ENCODE measurements at places on chromosomes 1 and 21.

- DNase-seq = no peak
Measured at GRCh38 chr1:147585640-147586383, 44.5 kb downstream of the BCL9 start.

GRCh38 chr1:113156368-113156767 is 83.4 kb downstream of the LRIG2 start:
- no peak for DNase-seq

DNA sequence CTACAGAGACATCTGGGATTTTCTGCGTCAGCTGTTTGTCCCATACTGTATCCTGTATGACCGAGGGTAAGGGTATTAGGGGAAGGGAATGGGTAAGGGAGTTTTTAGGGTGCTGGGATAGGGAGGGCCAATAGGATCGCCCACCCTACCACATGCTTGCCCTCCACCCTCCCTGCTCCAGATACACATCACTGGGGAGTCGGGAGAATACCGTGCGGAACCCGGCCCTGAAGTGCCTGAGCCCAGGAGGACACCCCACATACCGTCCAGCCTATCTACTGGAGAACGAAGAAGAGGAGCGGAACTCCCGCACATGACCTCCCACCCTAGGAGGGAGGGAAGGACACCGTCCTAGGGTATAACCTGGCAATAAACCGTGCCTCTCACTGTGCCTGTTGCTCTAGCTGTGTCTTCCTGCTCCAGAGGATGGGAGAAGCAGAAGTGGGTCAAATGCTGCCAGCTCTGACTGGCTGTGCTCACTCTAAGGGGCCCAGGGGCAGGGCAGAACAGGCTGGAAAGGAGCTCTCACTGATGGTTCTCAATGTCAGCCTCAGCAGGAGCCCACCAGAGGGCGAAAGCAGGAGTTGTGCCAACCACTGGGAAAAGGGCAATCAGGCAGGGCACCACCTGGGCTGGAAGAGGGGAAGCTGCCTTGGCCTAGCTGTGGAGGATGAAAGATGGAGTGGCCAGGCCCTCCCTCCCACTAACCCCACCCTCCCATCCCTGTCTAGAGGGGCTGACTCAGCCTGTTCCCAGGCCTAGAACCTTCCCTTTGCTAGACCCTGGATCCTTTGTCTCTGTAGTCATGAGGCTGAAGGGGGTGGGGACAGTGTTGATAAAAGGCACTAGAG is 440 bp upstream of the LENEP start:
- DNase-seq = no peak

DNA sequence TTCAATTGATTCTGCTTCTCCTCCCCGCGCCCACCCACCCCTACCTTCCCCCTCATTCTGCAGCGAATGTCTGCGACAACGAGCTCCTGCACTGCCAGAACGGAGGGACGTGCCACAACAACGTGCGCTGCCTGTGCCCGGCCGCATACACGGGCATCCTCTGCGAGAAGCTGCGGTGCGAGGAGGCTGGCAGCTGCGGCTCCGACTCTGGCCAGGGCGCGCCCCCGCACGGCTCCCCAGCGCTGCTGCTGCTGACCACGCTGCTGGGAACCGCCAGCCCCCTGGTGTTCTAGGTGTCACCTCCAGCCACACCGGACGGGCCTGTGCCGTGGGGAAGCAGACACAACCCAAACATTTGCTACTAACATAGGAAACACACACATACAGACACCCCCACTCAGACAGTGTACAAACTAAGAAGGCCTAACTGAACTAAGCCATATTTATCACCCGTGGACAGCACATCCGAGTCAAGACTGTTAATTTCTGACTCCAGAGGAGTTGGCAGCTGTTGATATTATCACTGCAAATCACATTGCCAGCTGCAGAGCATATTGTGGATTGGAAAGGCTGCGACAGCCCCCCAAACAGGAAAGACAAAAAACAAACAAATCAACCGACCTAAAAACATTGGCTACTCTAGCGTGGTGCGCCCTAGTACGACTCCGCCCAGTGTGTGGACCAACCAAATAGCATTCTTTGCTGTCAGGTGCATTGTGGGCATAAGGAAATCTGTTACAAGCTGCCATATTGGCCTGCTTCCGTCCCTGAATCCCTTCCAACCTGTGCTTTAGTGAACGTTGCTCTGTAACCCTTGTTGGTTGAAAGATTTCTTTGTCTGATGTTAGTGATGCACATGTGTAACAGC is 339.9 kb downstream of the NTNG1 start:
- DNase-seq = no peak

GRCh38 chr1:37795340-37796125 is 1.9 kb downstream of the MANEAL start:
- DNase-seq = no peak

DNA sequence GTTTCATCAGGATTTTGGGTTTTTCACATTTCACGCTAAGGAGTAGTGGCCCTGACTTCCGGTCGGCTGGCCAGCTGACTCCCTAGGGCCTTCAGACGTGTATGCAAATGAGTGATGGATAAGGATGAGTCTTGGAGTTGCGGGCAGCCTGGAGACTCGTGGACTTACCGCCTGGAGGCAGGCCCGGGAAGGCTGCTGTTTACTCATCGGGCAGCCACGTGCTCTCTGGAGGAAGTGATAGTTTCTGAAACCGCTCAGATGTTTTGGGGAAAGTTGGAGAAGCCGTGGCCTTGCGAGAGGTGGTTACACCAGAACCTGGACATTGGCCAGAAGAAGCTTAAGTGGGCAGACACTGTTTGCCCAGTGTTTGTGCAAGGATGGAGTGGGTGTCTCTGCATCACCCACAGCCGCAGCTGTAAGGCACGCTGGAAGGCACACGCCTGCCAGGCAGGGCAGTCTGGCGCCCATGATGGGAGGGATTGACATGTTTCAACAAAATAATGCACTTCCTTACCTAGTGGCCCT is 23.1 kb upstream of the TNFRSF1B start:
- DNase-seq = no peak

GRCh38 chr1:17924578-17924977 is 169.4 kb downstream of the ACTL8 start:
- no peak for DNase-seq

- no peak for DNase-seq
Measured at GRCh38 chr1:247156787-247157232, 15.0 kb downstream of the ZNF124 start.

- peak; percentile 17 for DNase-seq
Measured at GRCh38 chr1:163315773-163316374, 5.9 kb upstream of the NUF2 start.

- no peak for DNase-seq
Measured at GRCh38 chr1:203295796-203296195, 9.5 kb upstream of the BTG2 start.

GRCh38 chr1:90273241-90273774 is 278.4 kb downstream of the ZNF326 start:
- DNase-seq = no peak

DNA sequence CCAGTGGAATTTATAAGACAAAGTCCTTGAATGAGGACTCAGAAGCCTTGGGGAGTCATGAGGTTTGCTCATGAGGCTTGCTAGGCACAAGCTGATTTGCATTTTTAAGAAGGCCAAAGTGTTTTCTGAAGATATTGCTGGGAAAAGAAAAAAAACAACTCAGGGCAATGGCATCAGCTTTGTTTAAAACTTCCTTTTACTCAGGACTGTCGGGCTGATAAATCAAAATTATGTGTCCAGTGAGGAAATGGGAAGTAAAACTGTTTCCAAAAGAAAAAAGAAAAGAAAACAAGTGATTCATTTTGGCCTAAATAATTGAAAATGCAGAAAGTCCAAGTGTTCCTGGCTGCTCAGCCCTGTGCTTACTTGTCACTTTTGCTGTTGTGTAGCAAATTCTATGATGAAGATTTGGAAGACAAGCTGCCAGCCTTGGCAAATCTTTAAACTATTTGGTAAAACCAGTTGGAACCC is 282.4 kb downstream of the HLX start:
- no peak for DNase-seq

- DNase-seq = no peak
Measured at GRCh38 chr1:152141971-152142584, 16.9 kb downstream of the RPTN start.

DNA sequence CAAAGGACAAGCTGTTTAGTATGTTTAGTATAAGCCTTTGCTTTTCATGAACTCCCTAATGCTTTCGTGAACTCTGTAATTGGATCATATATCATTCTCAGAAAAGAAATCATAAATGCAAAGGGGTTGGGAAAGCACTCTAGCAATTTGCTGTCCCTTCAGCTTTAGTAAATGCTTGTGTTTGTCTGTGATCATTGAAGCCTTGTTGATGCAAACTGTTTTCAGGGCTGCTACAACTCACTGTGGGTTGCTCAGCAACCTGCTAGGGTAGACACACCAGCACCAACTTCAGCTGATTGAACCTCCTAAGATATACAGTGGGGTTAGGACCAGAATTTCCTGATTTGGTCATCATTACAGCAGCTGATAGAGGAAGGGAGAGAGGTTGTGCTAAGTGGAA is 95.0 kb downstream of the SGIP1 start:
- DNase-seq = no peak

DNA sequence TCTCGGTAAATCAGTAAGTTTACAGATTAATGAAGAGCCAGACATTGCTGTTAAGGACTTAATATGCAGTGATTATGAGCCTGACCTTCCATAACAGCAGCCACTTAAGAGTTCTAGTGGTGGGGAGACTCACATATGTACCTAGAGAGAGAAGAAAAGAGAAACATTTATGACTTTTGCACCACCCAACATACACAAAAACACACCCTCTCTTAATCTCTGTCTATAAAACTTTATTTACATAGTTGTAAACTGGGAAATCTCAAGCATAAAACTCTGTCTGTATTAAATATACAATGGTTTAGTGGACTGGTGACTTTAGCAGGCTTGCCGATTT is 347.4 kb upstream of the ADGRL2 start:
- no peak for DNase-seq

DNA sequence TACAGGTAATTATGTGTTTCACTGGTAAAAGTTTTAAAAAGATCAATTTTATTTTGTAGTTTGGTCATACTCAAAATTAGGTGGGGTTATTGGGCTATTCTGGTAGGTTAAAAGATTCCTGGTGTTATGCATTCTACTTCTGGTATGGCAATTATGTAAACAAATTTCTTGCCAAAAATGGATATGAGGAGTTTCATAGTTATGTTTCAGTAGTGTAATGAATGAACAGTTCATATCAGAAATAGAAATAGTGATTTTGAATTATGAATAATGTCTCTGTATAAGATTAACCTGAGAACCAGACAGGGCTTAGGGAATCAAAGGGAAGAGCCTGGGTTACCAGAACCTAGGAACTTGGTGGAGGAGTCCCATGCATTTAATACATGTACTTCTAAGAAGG is 15.9 kb downstream of the ATF6 start:
- no peak for DNase-seq

DNA sequence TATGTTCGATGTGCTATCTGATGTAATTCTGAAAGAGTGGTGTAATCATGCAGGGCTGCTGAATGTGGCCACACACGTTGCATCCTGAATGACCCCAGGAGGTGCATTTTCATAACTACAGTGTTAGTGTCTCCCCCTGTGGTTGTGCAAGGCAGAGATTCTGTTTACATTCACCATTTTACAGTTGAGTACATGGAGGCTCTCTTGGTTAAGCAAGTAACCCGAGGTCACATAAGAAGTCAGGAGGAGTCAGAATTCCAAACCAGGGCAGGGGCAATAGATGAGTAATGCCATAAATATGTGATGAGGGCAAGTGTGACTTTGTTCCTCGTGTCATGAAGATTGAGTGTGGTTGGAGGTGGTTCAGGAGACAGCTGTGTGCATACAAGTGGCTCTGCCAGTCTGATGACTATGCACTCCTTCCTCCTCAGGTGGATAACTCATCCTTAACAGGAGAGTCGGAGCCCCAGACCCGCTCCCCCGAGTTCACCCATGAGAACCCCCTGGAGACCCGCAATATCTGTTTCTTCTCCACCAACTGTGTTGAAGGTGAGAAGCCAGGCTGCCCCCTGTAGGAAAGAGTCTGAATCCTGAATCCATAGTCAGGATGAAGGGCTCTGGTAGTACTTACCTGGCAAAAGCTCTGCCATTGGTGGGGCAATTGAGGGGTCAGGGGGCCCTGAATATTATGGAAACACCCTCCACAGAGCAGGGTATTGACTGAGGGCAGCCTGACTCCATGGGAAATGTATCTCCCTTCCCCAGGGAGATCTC is 9.3 kb downstream of the ATP1A2 start:
- DNase-seq = no peak

GRCh38 chr1:219568733-219569132 is 44.2 kb downstream of the ZC3H11B start:
- DNase-seq = no peak

- DNase-seq = no peak
Measured at GRCh38 chr1:29586215-29586614, 349.9 kb downstream of the PTPRU start.

DNA sequence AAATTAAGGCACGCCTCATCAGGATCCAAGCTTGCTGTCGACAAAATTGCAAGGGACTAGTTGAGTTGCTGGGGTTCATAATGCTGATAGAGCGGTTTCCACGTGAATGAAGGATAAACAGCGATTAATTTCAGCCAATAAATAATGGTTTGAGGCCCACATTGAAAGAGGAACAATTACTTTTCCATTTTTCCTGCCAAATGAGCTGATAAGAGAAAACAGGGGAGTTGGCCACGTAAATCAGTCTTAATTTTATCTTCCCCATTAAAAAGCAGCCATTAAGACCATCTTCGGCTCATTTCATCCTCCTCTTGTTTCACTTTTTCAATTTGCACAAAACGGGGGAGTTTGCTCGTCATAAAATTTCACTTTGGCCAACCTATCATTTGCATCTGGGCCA is 235.5 kb upstream of the RRP15 start:
- no peak for DNase-seq

DNA sequence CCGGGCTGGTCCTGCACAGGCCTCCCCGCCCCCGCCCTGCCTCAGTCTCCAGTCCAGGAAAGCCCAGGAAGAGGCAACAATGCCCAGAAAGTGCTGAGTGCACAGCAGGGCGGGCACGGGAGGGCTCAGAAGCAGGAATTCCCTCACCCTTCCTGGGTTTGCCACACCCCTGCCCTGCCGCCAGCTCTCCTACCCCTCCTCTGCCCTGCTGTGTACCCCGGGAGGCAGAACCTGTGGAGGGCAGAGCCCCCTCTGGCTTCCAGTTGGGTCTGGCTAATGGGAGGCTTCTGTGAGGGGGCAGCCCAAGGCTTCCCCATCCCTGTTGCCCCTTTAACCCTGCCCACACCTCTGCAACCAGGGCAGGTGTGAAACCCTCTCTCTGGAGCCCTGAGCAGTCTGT is 47.5 kb upstream of the CSF3R start:
- DNase-seq = no peak

All from stimulated activated CD4-positive, alpha-beta T cell treated with anti-CD3 and anti-CD28 coated beads, Interleukin-15, amount 100 ng/mL, for 48 hours (primary cell).